ENCODE measurements at places on chromosomes 7 and 10.

DNA sequence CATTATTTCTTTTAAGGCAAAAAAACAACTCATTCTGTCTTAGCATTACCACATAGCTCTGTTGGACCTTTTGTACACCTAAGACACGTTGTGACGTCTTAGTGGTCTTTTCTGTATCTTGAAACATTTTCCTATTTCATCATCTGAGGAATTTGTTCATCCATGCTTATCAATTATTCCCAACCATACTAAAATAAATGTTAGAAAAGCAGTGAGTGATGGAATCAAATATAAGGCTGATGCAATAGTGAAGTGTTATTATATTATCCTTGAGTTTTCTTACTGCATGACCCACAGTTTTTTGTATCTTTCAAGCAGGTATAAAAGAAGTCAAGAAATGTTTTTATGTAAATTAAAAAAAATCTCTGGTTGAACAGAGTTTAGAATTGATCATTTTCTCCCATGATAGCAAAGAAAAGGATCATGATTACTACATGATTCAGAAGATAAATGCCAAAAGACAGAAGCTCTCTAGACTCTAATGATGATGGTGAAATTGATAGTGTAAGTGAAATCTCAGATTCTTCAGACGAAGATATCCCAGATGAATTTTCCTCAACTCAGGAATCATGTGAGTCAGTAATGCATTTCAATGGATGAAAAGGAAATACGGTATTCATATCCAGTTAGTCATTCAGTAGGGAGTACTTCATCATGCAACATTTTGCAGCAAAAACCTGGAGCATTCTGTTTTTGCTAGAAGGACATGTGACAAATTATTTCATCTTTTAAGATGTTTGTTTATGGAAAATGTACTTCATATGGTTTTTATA, 51.4 kb downstream of the CELF2 start:
- DNase-seq = no peak

DNA sequence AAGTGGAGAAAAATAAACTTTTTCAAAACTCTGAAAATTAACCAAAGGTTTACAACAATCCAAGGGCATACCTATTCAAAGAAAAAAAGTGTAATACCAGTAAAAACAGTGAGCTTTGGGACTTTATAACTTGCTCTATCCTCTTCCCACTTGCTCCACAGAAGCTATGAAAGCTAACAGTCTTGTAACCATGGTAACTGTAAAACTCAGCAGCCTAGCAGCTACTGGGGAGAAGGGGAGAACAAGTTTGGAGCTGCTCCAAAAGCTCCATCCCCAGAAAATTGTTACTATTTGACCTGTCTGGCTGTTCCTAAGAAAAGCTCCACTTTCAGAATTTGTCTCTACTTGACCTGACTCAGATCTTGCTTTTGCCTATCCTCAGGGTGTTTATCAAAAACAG, 191.5 kb downstream of the OTUD1 start:
- no peak for DNase-seq

DNA sequence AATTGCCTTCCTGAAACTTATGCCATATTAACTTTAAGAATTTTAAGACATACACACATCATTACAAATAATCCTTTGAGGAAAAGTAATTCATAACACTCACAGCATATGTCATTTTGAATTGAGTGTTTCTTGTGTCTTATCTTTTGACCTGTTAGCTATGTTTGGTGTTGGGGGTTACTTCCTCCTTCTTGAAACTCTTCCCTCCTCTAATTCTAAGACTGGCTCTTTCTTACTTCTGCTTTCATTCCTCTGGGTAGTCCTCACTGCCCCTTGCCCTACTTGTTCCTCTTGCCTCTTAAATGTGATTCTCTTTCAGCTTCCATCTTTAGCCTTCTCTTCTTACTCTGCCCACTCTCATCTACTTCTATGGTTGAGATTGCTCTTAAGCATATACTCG, 28.3 kb upstream of the PIP4K2A start:
- no peak for DNase-seq

GRCh38 chr7:55285665-55286064, 79.5 kb upstream of the LANCL2 start:
- no peak for DNase-seq

DNA sequence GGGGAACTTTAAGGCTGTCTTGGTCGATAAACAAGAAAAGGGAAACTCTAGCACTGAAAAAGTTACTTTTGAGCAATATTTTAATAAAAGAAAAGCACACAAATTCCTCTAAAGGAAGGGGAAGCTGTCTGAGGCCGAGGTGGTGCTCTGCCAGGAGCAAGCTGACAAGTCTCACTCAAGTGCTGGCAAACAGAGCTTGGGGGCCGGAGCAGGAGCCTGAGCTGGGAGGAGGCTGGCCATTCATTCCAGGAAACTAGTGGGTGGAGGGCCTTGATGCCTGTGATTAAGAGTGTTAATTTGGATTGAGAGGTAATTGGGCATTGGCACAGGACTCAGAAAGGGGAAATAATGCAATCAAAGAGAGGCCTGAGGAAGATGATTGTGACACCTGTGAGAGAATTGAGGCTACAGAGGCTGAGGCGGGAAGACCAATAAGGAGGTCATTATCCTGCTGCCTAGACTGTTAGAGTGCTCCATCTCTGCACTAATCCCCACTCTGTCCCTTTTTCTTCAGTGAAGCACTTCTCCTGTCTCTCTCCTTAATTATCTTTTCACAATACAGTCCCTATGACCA, 154.9 kb upstream of the COL1A2 start:
- no peak for DNase-seq

Measured in activated CD4-positive, alpha-beta T cell treated with anti-CD3 and anti-CD28 coated beads for 48 hours (primary cell).